Neural crest cell (in vitro differentiated cells): ENCODE measurements at places on chromosomes 3 and 15. TPM values are rescaled to one million over a fixed set of nuclear protein-coding genes. Genes with fewer than 3 reads are reported as not detected.

GRCh38 chr3:64039981-64040733 lies 16.9 kb upstream of the PSMD6 start:
- no peaks in the 10 kb centered on the region for H3K27me3 ChIP-seq
- H3K4me3 ChIP-seq, result no peak overlapping the region
- no peak overlapping the region for H3K27ac ChIP-seq
- DNase-seq, result no peak
- H3K36me3 ChIP-seq, result no peaks in the 10 kb centered on the region

DNA sequence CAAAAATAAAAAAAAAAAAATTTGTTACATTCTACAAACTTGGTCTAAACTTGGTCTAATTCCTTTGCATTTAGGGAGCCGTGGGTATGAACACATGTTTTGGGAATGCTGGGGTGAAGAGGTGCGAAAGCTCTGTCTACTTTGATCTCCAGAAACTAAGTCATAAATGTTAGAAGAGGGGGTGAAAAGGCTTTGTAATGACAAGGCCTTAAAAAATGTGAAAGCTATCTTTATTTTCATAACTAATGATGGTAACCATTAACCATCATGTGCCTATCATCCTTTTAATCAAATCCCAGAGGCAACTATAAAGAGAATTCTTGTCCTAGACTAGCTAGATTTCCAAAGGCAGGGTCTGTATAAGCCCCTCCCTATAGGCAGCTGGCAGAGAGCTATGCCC lies 60.9 kb downstream of the PRICKLE2 start:
- H3K27ac ChIP-seq, result no peak overlapping the region
- H3K4me3 ChIP-seq, result no peak overlapping the region
- no peaks in the 10 kb centered on the region for H3K27me3 ChIP-seq
- peaks cover 7% of the 10 kb centered on the region for H3K36me3 ChIP-seq
- peaks cover 19% of the 10 kb centered on the region for H3K4me1 ChIP-seq

DNA sequence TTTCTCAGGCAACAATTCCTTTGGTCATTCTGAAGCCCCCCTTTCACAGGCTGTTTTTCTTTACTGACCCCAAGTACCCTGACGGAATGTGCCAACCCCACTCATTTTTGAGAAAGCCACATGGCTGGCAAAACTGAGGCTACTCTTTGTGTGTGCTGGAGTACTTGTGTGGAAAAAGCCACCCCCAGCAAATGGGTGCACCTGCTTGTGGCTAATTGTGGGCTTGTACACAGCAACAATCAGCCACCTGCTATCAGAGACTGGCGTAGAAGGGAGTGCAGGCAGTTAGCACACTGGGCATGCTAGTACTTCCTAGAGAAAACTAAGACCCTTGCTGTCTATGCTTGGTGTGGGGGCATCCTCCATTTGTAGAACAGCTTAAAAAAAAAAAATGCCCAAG lies 110.1 kb upstream of the LMOD3 start:
- no peak overlapping the region for H3K4me3 ChIP-seq
- DNase-seq, result no peak
- H3K4me1 ChIP-seq, result peaks cover 6% of the 10 kb centered on the region
- H3K27ac ChIP-seq, result no peak overlapping the region
- peaks cover 4% of the 10 kb centered on the region for H3K36me3 ChIP-seq

- peaks cover 15% of the 10 kb centered on the region for H3K4me1 ChIP-seq
- no peak for DNase-seq
- peak overlapping the region; percentile 70 for H3K4me3 ChIP-seq
- peak overlapping the region; percentile 9 for H3K27ac ChIP-seq
- no peaks in the 10 kb centered on the region for H3K36me3 ChIP-seq
Observed at GRCh38 chr3:27633224-27633545, 88.9 kb downstream of the EOMES start.

DNA sequence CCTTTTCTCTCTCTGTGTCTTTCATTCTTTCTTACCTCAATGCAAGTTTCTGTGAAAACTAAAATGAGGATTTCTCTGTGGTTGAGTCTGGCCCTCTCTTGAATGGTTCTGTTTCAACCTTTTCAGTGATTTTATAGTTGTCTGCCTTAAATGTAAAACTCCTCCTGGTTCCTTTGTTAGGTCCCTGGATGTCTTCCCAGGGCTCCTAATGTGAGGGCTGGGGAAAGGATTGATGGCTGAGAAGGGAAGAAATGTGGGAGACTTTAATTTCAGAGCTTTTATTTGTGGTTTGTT lies 90.6 kb upstream of the GRM7 start:
- peaks cover 7% of the 10 kb centered on the region for H3K36me3 ChIP-seq
- H3K27ac ChIP-seq, result peak overlapping the region; percentile 85
- peaks cover 16% of the 10 kb centered on the region for H3K4me1 ChIP-seq
- no peaks in the 10 kb centered on the region for H3K27me3 ChIP-seq
- H3K4me3 ChIP-seq, result peak overlapping the region; percentile 29
- DNase-seq, result no peak

GRCh38 chr3:186960347-186960746 lies 30.0 kb downstream of the ST6GAL1 start:
- H3K36me3 ChIP-seq, result peaks cover 9% of the 10 kb centered on the region
- H3K27ac ChIP-seq, result no peak overlapping the region
- H3K4me3 ChIP-seq, result no peak overlapping the region
- peaks cover 34% of the 10 kb centered on the region for H3K4me1 ChIP-seq
- H3K27me3 ChIP-seq, result no peaks in the 10 kb centered on the region
- DNase-seq, result no peak

GRCh38 chr3:78668302-78668701 lies 1099.5 kb downstream of the ROBO1 start:
- no peaks in the 10 kb centered on the region for H3K27me3 ChIP-seq
- DNase-seq, result no peak
- H3K4me3 ChIP-seq, result no peak overlapping the region

The GOLGA8R gene
- total RNA-seq, result 0.58 and 0.82 TPM in 2 replicates

The EPB42 gene
- total RNA-seq, result not detected in 2 replicates
